ENCODE measurements at places on chromosomes 5 and 9.

DNA sequence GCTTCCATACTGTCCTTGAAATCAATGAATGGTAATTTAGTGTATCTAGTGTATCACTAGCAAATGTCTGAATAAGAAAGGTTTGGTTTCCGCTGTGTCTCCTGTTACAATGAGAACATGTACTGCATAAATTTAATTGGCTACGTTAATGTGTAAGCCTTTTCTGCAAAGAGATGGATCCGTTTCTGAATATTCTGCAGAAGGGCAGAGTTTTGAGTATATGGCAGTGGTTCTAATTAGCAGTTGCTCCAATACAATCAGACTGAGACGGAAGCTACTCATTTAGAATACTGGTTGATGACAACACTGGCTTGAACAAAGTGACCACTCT lies 555 bp upstream of the PCDHGC4 start:
- no peak for DNase-seq

- DNase-seq, result no peak
Measured at GRCh38 chr9:137228968-137229896, 1.5 kb upstream of the SLC34A3 start.

- no peak for DNase-seq
Measured at GRCh38 chr5:141839015-141839513, 39.1 kb downstream of the PCDH1 start.

- peak; percentile 91 for DNase-seq
Measured at GRCh38 chr5:68319706-68320412, 104.3 kb downstream of the PIK3R1 start.

DNA sequence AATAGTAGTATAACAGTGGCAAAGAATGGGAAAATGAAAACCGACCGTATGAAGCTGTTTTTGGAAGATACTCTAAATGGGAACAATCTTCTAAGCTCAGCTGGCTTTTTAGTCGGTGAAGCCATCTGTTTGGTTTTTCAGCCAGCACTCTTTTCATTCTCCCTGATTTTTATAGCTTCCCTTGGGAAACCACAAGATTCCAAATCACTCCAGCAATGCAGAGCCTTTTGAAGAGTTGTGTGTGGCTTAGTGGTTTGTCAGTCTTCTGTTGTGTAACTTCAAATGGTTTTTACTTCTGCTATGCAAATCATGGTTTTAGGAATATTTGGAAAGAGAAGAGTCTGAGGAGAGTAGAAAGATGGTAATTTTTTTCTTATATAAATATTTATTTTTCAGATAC lies 180.7 kb downstream of the KDM4C start:
- DNase-seq, result no peak

GRCh38 chr5:32092938-32093812 lies 80.9 kb downstream of the GOLPH3 start:
- peak; percentile 66 for DNase-seq
